Osteoblast (primary cell): ENCODE measurements at places on chromosomes 1 and 21.
A peak's percentile ranks its signal among the peaks of the same experiment; 100 is the strongest.

GRCh38 chr1:57007472-57007871 lies 41.7 kb upstream of the C8B start:
- DNase-seq, result no peak
- H3K27me3 ChIP-seq, result no peaks in the 10 kb centered on the region
- H3K36me3 ChIP-seq, result no peaks in the 10 kb centered on the region
- no peaks in the 10 kb centered on the region for H3K4me1 ChIP-seq
- no peak overlapping the region for H3K27ac ChIP-seq
- H3K4me3 ChIP-seq, result no peak overlapping the region

- no peaks in the 10 kb centered on the region for H3K4me1 ChIP-seq
- H3K27me3 ChIP-seq, result no peaks in the 10 kb centered on the region
- no peak for DNase-seq
- no peak overlapping the region for H3K27ac ChIP-seq
Observed at GRCh38 chr1:169059421-169059820, 47.1 kb upstream of the ATP1B1 start.

- H3K36me3 ChIP-seq, result peaks cover 57% of the 10 kb centered on the region
- no peak for DNase-seq
- peaks cover 9% of the 10 kb centered on the region for H3K4me1 ChIP-seq
- no peak overlapping the region for H3K27ac ChIP-seq
Observed at GRCh38 chr1:162571696-162572095, 10.2 kb downstream of the UAP1 start.

GRCh38 chr1:240691909-240692705 lies 80.2 kb upstream of the GREM2 start:
- H3K27me3 ChIP-seq, result no peaks in the 10 kb centered on the region
- no peak overlapping the region for H3K27ac ChIP-seq
- no peak overlapping the region for H3K4me3 ChIP-seq
- no peaks in the 10 kb centered on the region for H3K36me3 ChIP-seq

GRCh38 chr1:78038491-78038939 lies 7.3 kb upstream of the GIPC2 start:
- peaks cover 2% of the 10 kb centered on the region for H3K4me1 ChIP-seq
- DNase-seq, result peak; percentile 75
- H3K27me3 ChIP-seq, result no peaks in the 10 kb centered on the region
- H3K4me3 ChIP-seq, result no peak overlapping the region

DNA sequence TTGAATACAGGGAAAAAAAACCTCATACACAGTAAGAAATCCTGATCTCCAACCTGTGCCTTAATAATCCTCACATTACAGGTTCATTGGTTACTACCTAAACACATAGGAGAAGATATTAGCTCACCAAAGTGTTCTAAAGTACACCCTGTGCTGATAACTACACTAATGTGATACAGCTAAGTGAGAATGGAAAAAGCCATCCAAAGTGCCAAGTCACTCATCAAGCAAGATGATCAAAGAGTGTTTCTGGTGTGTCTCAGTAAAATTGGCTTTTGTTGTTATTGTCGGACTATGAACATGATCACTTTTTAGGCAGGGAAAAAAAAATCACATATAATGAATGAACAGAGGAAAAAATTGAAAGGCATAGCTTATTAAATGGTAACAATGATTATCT lies 31.4 kb downstream of the EPS15 start:
- peaks cover 10% of the 10 kb centered on the region for H3K4me1 ChIP-seq
- H3K4me3 ChIP-seq, result no peak overlapping the region
- H3K36me3 ChIP-seq, result no peaks in the 10 kb centered on the region
- no peak for DNase-seq

GRCh38 chr21:44686843-44687561 lies 5.0 kb upstream of the KRTAP12-1 start:
- no peak for DNase-seq
- H3K4me3 ChIP-seq, result no peak overlapping the region
- no peaks in the 10 kb centered on the region for H3K36me3 ChIP-seq
- H3K27ac ChIP-seq, result no peak overlapping the region
- H3K27me3 ChIP-seq, result peaks cover 18% of the 10 kb centered on the region

DNA sequence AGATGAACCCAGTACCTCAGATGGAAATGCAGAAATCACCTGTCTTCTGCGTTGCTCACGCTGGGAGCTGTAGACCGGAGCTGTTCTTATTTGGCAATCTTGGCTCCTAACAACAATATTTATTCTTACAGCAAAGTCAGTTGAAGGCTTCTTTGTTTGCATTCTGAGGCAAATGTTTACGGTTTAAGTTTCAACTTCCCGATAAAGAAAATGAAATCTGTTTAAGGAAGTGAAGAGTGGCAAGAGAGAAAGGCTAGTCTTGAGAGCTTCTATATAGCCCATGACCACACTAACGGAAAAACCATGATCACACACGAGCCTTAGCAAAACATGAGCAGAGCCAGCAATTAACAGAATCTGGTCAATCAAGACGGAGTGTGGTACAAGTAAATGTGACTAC lies 122.6 kb upstream of the ZNHIT6 start:
- H3K27ac ChIP-seq, result no peak overlapping the region
- no peak overlapping the region for H3K4me3 ChIP-seq
- H3K4me1 ChIP-seq, result no peaks in the 10 kb centered on the region

- no peaks in the 10 kb centered on the region for H3K27me3 ChIP-seq
- no peak overlapping the region for H3K27ac ChIP-seq
- H3K4me1 ChIP-seq, result peaks cover 5% of the 10 kb centered on the region
- no peak overlapping the region for H3K4me3 ChIP-seq
- peaks cover 22% of the 10 kb centered on the region for H3K36me3 ChIP-seq
Observed at GRCh38 chr1:9751971-9752370, 71.8 kb downstream of the CLSTN1 start.

- no peak overlapping the region for H3K4me3 ChIP-seq
- H3K27ac ChIP-seq, result no peak overlapping the region
- H3K4me1 ChIP-seq, result peaks cover 6% of the 10 kb centered on the region
- peak; percentile 97 for DNase-seq
Observed at GRCh38 chr21:44304877-44305293, 5.0 kb downstream of the PFKL start.

DNA sequence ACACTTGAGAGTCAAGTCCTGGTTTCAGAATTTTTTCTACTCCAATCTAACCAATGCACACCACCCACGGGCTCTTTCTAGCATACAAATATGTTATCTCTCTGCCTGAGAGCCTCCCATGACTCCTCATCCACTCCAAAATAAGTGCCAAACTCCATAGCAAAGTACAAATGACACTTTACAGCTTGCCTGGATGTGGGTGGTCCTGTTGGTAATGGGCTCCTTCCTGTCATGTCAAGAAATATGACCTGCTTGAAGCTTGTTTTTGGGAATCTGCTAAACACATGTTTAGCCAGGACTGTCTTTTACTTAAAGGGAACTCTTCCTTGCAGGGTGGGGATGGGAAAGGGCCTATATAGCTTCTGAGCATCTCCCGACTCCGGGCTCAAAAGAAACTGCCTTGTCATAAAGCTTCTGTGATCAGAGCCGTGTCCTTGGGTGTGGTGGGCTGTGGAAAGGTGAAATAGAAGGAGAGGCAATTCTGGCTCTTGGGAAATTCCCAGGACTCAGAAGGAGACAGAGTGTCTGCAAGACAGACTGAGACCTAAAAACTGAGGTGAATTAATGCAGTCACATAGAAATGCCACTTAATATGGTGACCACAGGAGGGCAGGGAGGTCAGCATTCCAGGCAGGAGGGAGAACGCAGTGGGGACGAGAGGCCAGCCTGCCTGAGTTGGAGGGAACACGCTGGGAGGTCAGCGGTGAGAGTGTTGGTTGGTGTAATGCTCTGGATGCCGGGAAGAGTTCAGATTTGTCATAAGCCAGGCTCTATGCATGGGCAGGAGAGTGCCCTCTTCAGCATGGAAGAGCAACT lies 6.1 kb upstream of the IGFN1 start:
- peaks cover 9% of the 10 kb centered on the region for H3K4me1 ChIP-seq
- H3K4me3 ChIP-seq, result no peak overlapping the region
- H3K27ac ChIP-seq, result peak overlapping the region; percentile 24
- H3K27me3 ChIP-seq, result peaks cover 30% of the 10 kb centered on the region
- no peaks in the 10 kb centered on the region for H3K36me3 ChIP-seq

DNA sequence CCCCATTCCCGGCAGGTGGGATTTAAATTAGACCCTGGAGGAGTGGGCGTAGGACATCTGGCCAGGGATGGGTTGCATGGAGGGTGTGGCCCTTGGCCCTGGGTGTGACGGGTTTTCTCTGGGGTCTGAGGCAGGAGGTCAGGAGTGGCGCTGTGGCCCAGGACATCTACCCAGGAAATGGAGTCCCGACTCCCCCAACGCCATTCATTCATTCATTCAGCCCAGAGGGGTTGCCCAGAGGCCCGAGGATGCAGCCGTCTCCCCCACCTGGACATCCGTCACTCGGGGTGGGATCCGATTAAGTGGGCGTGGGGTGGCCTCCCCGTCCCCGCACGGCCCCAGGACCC lies 663 bp downstream of the ATP13A2 start:
- H3K4me1 ChIP-seq, result peaks cover 37% of the 10 kb centered on the region
- peak; percentile 86 for DNase-seq
- no peaks in the 10 kb centered on the region for H3K36me3 ChIP-seq
- peak overlapping the region; percentile 82 for H3K4me3 ChIP-seq

GRCh38 chr1:6859415-6860343 lies 74.4 kb downstream of the CAMTA1 start:
- no peaks in the 10 kb centered on the region for H3K36me3 ChIP-seq
- no peak for DNase-seq
- peak overlapping the region; percentile 59 for H3K4me3 ChIP-seq
- peaks cover 26% of the 10 kb centered on the region for H3K4me1 ChIP-seq
- peak overlapping the region; percentile 89 for H3K27ac ChIP-seq

- no peak overlapping the region for H3K4me3 ChIP-seq
- no peaks in the 10 kb centered on the region for H3K36me3 ChIP-seq
- DNase-seq, result no peak
- H3K4me1 ChIP-seq, result no peaks in the 10 kb centered on the region
- no peak overlapping the region for H3K27ac ChIP-seq
Observed at GRCh38 chr1:44134071-44134920, 7.1 kb downstream of the KLF18 start.

DNA sequence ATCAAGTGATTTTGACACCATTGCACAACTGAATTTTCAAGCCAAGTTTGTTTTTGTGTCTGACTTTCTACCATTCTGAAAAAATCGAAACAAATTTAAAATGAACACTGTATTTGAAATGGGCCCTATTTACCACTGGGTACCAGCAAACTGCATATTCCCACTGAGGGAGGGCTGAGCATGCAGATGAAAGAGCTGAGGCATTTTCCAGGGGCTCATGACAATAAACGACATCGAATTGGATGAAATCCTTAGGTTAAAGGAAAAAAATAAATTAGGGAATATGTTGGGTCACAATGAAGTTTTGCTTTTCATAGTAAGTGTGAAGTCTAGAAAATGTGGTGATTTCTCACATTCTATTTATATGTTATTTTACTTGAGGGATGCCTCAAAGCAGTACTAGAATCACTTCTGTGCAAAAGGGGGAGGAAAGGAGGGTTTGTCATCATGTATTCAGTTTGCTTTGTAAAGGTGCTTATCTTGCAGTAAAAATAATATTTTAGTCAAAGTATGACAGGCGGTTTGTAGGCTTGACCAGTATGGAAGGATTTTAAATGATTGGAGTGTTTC lies 11.2 kb downstream of the ZBTB18 start:
- no peaks in the 10 kb centered on the region for H3K27me3 ChIP-seq
- H3K36me3 ChIP-seq, result no peaks in the 10 kb centered on the region
- H3K4me3 ChIP-seq, result no peak overlapping the region
- H3K27ac ChIP-seq, result no peak overlapping the region

- no peaks in the 10 kb centered on the region for H3K4me1 ChIP-seq
- H3K36me3 ChIP-seq, result no peaks in the 10 kb centered on the region
- peak within 1 kb of the TSS; percentile 53 for H3K4me3 ChIP-seq
- H3K27me3 ChIP-seq, result peaks cover 25% of the 10 kb centered on the region
Observed at GRCh38 chr1:9996624-9997582, at the start of gene RBP7. TSS of gene RBP7 (plus strand) at chr1:9997228. CDS start at chr1:9997259, 31 bp downstream.

- H3K27me3 ChIP-seq, result no peaks in the 10 kb centered on the region
- H3K4me3 ChIP-seq, result peak overlapping the region; percentile 49
- H3K36me3 ChIP-seq, result peaks cover 15% of the 10 kb centered on the region
- H3K4me1 ChIP-seq, result peaks cover 54% of the 10 kb centered on the region
Observed at GRCh38 chr1:24752305-24752704, 7.1 kb downstream of the CLIC4 start.

- peaks cover 7% of the 10 kb centered on the region for H3K4me1 ChIP-seq
- no peak for DNase-seq
- no peak overlapping the region for H3K27ac ChIP-seq
- H3K36me3 ChIP-seq, result no peaks in the 10 kb centered on the region
- no peak overlapping the region for H3K4me3 ChIP-seq
Observed at GRCh38 chr1:164613176-164613575, 54.2 kb downstream of the PBX1 start.

DNA sequence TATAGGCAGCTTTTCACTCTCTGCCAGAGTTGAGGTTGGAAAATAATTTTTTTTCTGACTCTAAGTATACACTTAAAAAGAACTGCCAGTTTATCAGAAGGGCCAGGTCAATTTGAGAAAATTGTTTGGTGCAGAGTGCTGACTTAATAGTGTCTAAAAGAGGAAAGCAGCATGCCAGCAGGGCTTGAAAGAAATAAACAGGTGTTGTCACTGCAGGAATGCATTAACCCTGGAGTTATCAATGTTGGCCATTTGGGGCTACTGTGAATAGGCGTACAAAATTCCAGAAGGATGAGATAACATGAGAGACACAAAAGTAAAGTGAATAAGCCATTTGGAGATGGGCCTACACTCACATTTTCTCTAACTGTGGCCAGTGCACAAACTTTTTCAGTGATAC lies 220.6 kb upstream of the PLD5 start:
- DNase-seq, result no peak
- H3K4me3 ChIP-seq, result no peak overlapping the region
- H3K36me3 ChIP-seq, result no peaks in the 10 kb centered on the region
- H3K27me3 ChIP-seq, result no peaks in the 10 kb centered on the region
- H3K27ac ChIP-seq, result no peak overlapping the region

DNA sequence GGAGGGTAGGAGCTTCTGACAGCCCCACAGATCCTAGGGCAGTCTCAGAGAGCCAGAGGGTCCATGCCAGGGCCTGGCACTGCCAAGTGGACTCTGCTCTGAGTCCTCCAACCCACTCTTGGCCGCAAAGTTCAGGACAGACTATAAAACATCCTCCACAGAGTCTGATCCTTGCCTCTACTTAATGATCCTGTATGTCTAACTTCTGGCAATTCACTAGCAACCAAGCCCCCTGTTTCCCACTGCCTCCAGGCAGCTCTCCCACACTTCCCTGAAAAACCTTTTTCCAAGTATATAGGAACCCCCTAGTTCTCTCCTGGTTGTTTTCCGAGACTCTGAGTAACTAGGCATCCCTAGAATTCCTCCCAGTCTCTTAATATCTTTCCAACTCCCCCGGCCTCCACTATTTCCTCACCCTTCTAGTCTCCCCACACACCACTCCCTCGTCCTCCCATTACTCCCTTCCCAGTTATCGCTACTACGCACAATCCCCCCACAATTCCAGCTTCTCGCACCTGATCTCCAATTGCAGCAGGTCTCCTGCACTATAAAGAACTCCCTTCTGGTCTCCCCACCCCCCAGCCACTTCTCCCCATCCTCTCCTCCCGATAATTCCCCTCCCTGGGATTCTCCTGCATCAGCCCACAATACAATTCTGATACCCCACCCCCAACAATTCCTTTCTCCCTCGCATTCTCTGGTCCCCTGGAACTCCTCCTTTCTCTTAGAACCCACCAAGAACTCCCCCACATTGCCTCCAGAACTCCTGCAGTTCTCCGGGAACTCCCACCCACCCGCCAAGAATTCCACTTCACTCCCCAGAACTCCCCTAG lies 574 bp downstream of the IGSF9 start:
- peaks cover 21% of the 10 kb centered on the region for H3K27me3 ChIP-seq
- H3K36me3 ChIP-seq, result no peaks in the 10 kb centered on the region
